ENCODE measurements at places on chromosomes 11 and 22. TPM values are rescaled to one million over a fixed set of nuclear protein-coding genes. Genes with fewer than 3 reads are reported as not detected.

DNA sequence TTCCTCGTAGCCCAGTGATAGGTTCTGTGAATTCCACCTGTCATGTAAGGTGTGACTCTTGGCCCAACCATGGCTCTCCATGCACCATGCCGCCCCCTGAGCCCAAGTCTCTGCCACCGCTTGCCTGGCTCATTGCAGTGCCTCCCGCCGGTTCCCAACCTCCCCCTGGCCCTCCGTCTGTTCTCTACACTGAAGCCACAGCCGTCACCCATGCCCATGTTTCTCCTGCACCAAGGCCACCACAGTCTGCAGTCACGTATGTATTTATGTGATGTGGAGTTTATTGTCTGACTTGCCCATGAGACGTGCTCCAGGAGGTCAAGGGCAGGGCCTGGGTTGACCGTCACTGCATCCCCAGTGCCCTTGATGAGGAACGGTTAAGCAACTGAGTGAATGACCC is 35.9 kb downstream of the PKNOX2 start:
- H3K27ac ChIP-seq: no peak overlapping the region
- no peaks in the 10 kb centered on the region for H3K36me3 ChIP-seq
- no peaks in the 10 kb centered on the region for H3K4me1 ChIP-seq
- peaks cover 10% of the 10 kb centered on the region for H3K27me3 ChIP-seq

GRCh38 chr11:68549789-68550484 is 89.4 kb downstream of the PPP6R3 start:
- H3K36me3 ChIP-seq: peaks cover 29% of the 10 kb centered on the region
- peaks cover 24% of the 10 kb centered on the region for H3K4me1 ChIP-seq
- no peak overlapping the region for H3K4me3 ChIP-seq
- DNase-seq: peak; percentile 55
- H3K27ac ChIP-seq: peak overlapping the region; percentile 45

DNA sequence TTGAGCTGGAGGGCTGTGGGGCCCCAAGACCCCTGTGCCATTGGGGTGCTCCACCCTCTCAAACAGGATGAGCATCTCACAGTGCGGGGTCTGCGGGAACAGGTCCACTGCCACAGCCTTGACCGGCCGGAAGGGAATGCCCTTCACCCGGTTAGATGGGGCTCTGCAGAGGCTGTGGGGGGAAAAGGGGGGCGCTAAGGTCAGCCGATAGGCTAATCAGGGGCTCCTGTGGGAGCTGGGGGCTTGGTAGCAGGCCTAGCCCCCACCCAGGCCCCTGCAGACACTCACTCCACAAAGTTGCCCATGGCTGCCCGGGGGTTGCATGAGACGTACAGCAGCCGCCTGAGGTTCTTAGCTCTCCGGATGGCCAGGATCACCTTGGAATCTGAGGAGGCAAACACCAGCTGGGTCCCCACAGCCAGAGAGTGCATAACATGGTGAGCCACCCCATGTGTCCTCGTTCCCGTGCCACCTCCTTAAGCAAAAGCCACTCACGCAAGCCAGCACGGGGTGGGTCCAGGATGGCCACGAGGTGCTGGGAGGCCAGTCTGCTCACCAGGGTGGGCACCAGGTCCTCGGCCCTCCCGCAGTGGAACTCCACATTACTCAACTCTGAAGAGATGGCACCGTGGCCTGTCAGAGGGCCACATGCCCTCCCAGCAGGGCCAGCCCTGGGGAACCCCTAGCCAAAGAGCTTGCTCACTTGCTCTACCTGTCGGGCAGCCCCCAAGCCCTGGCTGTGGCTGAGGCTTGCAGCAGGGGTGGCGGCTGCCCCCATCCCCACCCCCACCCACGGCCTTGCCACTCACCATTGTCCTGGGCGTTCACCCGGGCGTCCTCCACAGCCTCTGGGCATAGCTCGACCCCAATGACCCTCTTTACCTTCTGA is 3.0 kb upstream of the RANBP1 start:
- H3K4me3 ChIP-seq: no peak overlapping the region
- H3K4me1 ChIP-seq: no peaks in the 10 kb centered on the region
- no peak for DNase-seq

GRCh38 chr11:66593303-66593635 is 284 bp downstream of the CCS start:
- peak overlapping the region; percentile 74 for H3K27ac ChIP-seq
- no peaks in the 10 kb centered on the region for H3K36me3 ChIP-seq
- H3K4me3 ChIP-seq: peak overlapping the region; percentile 83
- H3K27me3 ChIP-seq: no peaks in the 10 kb centered on the region

DNA sequence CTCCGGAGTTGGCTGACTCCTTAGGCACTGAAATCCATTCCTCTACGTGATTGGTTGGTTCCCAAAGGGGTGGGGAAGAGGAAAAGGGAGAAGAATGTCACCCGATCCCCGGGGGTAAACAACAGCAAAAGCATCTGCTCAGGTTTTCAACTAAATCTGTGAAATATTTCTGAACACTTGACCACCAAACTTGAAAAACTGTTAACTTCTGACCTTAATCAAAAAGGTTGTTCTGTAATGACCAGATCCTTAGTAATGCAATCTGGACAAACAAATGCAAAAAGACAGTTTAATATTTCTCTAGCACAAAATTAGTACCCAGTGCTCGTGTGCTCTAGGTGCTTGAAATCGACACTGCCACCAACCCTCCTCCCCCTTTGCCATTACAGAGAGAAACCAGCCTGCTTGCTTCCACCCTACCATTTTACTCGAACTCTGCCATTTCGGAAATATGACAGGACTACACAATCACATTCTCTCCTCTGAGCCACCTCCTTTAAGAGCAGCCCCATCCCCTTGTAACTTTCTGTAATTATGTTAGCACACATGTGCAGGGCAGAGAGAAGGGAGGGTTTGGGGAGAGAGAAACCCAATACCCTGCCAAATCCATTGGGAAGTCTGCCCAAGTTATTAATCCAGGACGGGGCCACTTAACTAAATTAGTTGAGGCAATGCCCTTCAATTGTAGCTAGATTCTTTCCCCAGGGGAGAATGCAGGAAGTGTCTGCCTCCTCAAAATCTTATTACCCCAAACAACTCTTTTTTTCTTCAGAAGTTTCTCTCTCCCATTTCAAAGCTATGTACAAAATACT is 113.8 kb downstream of the RBFOX2 start:
- no peaks in the 10 kb centered on the region for H3K27me3 ChIP-seq
- peak overlapping the region; percentile 77 for H3K4me3 ChIP-seq
- H3K36me3 ChIP-seq: no peaks in the 10 kb centered on the region
- H3K27ac ChIP-seq: peak overlapping the region; percentile 76

- H3K4me3 ChIP-seq: peak within 1 kb of the TSS; percentile 92
- peaks cover 9% of the 10 kb centered on the region for H3K4me1 ChIP-seq
- H3K27ac ChIP-seq: peak within 1 kb of the TSS; percentile 56
- no peaks in the 10 kb centered on the region for H3K27me3 ChIP-seq
- DNase-seq: peak; percentile 88
- H3K36me3 ChIP-seq: 0 out of 2 replicates have a peak, but pooled peaks cover under 1% of the 10 kb centered on the region
Measured at GRCh38 chr11:68038718-68039525, at the start of gene TCIRG1. TCIRG1 (plus strand) TSS chr11:68039025; CDS start chr11:68041272, 2,247 bp downstream.

DNA sequence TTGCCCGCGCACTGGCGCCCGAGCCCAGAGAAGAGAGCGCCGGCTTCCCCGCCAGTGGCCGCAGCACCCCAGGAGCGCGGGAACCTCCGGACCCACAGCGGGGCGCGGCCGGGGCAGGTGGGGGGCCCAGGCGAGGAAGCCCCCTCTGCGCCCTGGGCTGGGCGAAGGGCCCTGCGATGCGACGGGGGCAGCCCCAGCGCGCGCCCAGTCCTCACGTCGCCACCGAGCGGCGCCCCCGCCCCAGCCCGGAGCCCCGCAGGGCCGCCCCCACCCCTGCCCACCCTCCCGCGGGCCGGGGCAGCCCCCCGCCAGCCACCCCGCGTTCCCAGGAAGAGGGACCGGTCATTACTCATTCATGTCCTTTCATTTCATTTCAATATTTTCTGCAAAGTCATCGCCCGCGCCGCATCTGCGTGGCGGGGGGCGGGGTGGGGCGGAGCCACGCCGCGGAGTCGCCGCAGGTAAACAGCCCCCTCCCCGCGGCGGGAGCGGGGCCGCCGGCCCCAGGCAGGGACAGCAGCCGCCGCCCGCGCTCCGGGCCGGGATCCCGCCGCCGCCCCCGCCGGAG is 673 bp upstream of the PANX2 start:
- peak; percentile 52 for DNase-seq
- H3K36me3 ChIP-seq: no peaks in the 10 kb centered on the region
- peak overlapping the region; percentile 53 for H3K4me3 ChIP-seq
- H3K4me1 ChIP-seq: no peaks in the 10 kb centered on the region

- H3K27ac ChIP-seq: no peak overlapping the region
- no peak overlapping the region for H3K4me3 ChIP-seq
- H3K27me3 ChIP-seq: peaks cover 13% of the 10 kb centered on the region
- DNase-seq: no peak
Measured at GRCh38 chr11:86495351-86495750, 120.7 kb downstream of the CCDC81 start.

- H3K27me3 ChIP-seq: peaks cover 10% of the 10 kb centered on the region
- H3K27ac ChIP-seq: no peak overlapping the region
- H3K4me1 ChIP-seq: no peaks in the 10 kb centered on the region
- H3K4me3 ChIP-seq: no peak overlapping the region
- H3K36me3 ChIP-seq: no peaks in the 10 kb centered on the region
Measured at GRCh38 chr11:22249871-22250270, 57.0 kb downstream of the ANO5 start.

- H3K27ac ChIP-seq: no peak overlapping the region
- no peak for DNase-seq
- H3K27me3 ChIP-seq: no peaks in the 10 kb centered on the region
- H3K4me1 ChIP-seq: no peaks in the 10 kb centered on the region
- no peak overlapping the region for H3K4me3 ChIP-seq
Measured at GRCh38 chr11:81913793-81914192, 819.9 kb downstream of the FAM181B start.

DNA sequence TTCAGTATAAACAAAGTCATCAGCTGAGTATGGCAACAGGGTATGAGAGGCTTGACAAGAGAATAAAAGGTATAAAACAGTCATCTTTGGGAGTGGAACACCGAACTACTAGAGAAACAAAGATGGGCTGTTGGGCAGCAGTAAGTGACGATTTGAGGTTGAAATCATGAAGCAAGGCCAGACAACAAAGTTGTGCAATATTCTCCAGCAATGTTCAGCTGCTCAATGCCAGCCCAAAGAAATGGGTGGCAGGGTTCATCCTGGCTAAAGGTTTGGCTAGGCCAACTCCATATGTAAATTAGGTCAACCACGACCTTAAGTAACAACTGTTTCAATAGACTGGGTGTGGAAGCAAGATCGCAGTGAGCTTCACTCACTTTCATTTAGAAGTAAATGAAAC is 6.2 kb downstream of the APIP start:
- no peaks in the 10 kb centered on the region for H3K36me3 ChIP-seq
- DNase-seq: no peak
- no peak overlapping the region for H3K27ac ChIP-seq
- H3K4me3 ChIP-seq: no peak overlapping the region
- no peaks in the 10 kb centered on the region for H3K27me3 ChIP-seq

- peaks cover 29% of the 10 kb centered on the region for H3K4me1 ChIP-seq
- H3K36me3 ChIP-seq: no peaks in the 10 kb centered on the region
- peak overlapping the region; percentile 96 for H3K4me3 ChIP-seq
- H3K27me3 ChIP-seq: no peaks in the 10 kb centered on the region
- peak; percentile 78 for DNase-seq
Measured at GRCh38 chr11:19714387-19715363, 2.0 kb downstream of the NAV2 start.

- no peak overlapping the region for H3K4me3 ChIP-seq
- no peaks in the 10 kb centered on the region for H3K27me3 ChIP-seq
- DNase-seq: no peak
Measured at GRCh38 chr11:133318221-133318620, 214.1 kb downstream of the OPCML start.

OR51B4 gene
- not detected for total RNA-seq

RIMBP3B gene
- not detected for total RNA-seq

MS4A6E gene
- total RNA-seq: not detected

KRTAP5-2 gene
- total RNA-seq: not detected

BACE1-AS gene
- 1.5 TPM for total RNA-seq

CRACR2B gene
- 0.38 TPM for total RNA-seq

JAML gene
- total RNA-seq: not detected

OR2AG2 gene
- total RNA-seq: 0.25 TPM

MN1 gene
- total RNA-seq: 25.9 TPM
